BJ (cell line): ENCODE measurements at places on chromosomes 1 and 21.
A peak's percentile ranks its signal among the peaks of the same experiment; 100 is the strongest.

DNA sequence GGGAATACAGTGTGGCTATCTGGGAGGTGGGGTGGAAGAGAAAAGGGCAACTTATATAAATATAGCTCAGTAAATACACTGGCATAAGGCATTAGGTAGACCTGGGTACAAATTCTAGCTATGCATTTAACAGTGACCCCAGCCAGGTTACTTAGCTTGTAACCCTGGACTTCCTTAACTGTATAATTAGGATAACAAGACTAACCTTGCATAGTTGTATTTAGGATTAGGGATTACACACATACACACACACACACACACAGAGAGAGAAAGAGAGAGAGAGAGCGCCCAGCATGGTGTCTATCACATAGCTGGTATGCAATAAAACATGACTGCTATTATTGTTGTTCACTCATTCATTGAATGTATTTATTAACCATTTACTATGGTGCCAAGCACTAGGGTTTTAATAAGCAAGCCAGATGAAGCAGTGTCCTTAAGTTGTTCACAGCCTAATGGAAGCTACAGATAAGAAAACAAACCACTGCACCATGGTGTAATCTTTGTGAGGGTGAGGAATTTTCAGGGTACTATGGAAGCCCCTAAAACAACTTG, 251.4 kb downstream of the ZNF648 start:
- DNase-seq, result no peak

GRCh38 chr1:173409613-173410012, 67.5 kb upstream of the PRDX6 start:
- DNase-seq, result no peak

- no peak for DNase-seq
Measured at GRCh38 chr1:61842863-61843514, 100.7 kb downstream of the PATJ start.

- no peak for DNase-seq
Measured at GRCh38 chr1:29520571-29521437, 284.5 kb downstream of the PTPRU start.

DNA sequence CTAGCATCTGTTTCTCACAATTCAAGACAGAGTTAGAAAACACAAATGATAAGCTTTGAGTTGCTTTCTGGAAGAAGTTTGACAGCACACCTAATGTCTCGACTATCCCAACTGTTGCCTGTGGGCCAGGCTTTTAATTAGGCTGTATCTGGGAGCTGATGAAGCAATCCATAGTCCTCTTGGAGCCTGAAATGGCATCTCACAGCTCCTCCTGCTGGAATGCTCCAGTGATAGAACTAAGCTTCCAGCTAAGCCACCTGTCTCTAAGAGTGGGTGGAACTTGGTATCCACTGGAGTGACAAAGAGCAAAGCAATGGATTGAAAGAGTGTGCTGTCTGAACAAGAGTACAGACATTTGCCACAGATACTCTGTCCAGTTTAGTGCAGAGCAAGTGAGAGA, 605.3 kb upstream of the NR5A2 start:
- peak; percentile 3 for DNase-seq

DNA sequence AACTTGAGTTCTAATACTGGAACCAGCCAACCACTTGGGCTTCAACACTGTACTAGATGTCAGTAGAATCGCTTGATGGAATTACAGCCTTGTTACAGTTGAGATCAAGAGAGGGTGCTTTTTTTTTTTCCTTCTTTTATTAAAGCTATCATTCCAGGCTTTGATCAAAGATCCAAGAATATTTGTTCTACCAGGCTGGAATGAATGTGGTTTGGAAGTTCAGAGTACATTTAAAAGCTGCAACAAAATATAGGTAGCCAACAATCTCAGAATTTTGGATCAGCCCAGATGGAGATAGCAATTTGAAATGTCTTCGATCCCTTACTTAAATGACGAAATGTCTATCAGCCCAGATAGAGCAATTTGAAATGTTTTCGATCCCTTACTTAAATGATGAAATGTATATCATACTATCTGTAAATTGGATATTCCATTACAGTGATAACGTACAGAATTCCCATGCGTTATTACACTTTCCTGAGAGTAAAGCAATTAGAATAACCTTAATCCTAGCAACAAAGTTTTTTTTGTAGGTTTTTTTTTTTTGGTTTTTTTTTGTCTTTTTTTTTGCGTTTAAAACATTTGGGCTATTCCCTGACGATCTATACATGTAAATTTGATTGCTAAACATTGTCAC, 3.6 kb downstream of the ZNF281 start:
- DNase-seq, result no peak
